Germinal center (tissue), 1 donor: ENCODE measurements at places on chromosomes 16 and 17.
A peak's percentile ranks its signal among the peaks of the same experiment; 100 is the strongest.

DNA sequence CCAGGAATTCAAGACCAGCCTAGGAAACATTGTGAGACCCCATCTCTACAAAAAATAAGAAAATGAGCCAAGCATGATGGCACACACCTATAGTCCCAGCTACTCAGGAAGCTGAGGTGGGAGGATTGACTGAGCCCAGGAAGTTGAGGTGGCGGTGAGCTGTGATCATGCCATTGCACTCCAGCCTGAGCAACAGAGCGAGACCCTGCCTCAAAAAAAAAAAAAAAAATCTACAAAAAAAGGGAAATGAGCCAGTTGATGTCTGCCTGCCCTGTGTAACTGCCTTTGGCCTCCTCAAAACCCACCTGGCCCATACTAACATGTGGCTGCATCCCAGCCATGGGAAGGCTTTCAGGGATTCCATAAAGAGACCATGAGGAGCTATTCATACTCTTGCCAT is 4.5 kb downstream of the RANBP10 start:
- DNase-seq, result peak; percentile 72

GRCh38 chr17:53570731-53571130 is 252.0 kb upstream of the KIF2B start:
- DNase-seq, result no peak

DNA sequence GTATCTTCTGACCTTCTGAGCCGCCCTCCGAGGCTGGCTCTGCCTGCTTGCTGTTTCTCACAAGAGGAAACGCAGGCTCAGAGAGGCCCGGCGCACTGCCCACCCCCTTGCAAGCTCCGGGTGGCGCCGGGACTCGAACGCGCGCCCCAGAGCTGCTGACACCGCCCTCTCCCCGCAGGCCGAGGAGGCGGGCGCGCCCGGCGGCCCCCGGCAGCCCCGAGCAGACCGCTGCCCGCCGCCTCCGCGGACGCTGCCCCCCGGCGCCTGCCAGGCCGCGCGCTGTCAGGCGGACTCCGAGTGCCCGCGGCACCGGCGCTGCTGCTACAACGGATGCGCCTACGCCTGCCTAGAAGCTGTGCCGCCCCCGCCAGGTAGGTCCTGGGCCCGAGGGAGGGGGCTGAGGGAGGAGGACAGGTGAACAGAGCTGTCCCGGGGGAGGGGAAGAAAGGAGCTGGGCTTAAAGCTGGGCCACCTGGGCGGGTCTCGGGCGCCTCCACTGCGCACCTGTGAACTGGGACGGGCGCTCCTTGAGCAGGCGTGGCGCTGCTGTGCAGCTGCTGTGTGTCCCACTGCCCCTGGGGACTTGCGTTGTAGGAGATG is 18.2 kb downstream of the WFDC1 start:
- DNase-seq, result no peak

DNA sequence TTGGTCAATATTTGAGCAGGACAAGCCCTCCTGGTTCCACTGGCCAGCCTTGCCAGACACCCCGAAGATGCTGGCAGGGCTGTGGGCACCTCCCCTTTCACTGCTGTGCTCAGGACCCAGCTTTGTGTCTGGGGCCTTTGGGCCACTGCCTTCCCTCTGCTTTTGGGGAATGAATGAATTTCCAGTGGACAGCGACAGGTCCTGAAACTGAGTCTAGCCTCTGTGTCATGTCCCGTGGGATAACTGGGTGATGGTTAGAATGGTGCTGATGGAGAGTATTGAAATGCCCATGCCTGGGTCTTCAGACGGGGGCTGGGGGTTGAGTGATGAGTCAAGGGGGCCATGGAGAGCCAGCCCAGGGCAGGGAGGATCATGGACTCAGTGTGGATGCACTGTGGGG is 135.8 kb downstream of the FOXL1 start:
- DNase-seq, result no peak

DNA sequence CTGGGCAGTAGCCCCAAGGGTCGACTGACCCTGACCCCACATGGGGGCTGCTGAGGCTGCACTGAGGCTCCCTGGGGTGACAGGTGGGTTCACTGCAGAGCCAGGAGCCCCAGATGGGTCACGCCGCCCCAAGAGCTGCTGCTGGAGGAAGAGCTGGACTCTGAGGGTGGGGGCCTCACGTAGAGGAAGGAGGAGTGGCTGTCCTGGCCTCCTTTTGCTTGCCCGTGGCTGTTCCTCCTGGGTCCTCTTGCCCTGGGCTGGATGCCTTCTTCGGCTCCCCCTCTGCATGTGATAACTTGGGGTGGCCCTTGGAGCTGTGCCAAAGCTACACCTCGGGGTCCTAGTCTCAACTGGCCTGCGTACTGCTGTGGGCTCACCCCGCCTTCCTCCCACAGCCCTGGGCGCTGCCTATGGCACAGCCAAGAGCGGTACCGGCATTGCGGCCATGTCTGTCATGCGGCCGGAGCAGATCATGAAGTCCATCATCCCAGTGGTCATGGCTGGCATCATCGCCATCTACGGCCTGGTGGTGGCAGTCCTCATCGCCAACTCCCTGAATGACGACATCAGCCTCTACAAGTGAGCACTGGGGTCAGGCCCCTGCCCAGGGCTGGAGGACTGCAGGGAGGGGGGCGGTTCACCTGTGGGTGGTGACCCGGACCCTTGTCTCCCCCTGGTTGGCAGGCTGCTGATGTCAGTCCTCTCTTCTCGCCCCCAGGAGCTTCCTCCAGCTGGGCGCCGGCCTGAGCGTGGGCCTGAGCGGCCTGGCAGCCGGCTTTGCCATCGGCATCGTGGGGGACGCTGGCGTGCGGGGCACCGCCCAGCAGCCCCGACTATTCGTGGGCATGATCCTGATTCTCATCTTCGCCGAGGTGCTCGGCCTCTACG is 1.1 kb upstream of the AMDHD2 start:
- DNase-seq, result no peak

DNA sequence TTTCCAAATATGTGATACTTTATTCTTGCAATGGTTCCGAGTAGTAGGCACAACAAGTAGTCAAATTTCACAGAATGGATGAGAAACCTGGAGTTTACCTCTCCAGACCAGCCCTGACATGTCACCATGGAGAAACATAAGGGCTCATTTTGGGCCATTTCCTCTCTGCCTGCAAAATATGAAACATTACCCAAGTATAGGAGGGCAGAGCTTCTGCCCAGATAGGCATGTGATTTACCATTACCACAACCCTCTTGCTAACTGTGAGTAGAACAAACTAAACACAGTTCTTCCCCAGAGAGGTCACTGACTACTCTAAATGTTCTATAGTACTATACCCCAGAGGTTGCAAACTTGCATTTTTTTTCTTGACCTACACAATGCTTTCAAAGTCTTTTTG is 15.7 kb upstream of the KPNB1 start:
- no peak for DNase-seq

- no peak for DNase-seq
Measured at GRCh38 chr16:64096689-64097088, 1025.2 kb downstream of the CDH11 start.

DNA sequence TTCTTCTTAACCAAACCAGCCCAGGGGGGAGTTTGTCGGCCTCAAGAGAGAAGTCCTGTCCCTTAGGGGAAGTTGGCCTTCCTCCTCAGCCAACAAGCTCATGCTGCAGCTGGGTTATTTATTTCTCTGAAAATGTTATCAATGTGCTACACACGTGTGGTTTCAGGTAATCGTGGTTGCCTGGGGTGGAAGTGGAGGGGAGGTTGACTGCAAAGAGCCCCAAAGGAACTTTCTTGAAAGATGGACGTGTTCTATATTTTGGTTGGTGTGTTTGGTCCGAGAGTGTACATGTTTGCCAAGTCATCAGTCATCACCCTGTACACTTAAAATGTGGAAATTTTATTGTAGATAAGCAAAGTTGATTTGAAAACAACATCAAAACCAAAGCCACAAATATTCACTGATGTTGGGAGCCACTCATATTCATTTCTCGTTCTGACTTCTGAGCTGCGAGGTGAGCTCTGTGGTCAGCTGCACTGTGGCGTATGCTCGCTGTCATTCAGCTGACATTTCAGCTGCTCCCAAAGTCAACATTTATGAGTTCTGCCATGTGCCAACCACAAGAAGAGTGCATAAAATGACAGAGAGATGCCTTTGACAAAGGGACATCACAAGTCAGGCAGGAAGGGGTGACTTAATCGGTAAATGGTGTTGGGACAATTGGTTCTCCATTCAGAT is 26.5 kb upstream of the ADGRG1 start:
- no peak for DNase-seq

DNA sequence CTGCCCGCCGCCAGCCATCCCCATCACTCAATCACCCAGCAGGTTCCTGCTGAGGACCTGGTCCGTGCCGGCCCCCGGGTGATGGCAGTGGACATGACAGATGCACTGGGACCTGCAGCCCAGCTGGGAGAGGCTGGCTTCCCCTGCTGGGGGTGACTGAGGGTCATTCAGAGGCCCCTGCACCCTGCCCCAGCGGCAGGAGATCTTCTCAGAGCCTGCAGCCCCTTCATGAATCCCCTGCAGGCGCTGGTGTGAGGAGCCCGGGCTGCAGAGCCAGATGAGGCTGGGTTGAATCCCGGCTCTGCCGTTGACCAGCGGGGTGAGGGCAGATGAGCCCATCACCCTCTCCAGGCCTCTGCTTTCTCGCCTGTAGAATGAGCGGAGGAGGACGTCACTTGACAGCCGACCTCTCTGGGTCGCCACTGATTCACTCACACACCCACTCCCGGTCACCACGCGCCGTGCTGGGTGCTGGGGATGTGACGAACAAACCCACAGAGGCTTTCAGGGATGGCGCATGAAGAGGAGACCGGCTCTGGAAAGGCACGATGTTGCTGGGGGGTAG is 95.2 kb upstream of the CIBAR2 start:
- DNase-seq, result no peak

DNA sequence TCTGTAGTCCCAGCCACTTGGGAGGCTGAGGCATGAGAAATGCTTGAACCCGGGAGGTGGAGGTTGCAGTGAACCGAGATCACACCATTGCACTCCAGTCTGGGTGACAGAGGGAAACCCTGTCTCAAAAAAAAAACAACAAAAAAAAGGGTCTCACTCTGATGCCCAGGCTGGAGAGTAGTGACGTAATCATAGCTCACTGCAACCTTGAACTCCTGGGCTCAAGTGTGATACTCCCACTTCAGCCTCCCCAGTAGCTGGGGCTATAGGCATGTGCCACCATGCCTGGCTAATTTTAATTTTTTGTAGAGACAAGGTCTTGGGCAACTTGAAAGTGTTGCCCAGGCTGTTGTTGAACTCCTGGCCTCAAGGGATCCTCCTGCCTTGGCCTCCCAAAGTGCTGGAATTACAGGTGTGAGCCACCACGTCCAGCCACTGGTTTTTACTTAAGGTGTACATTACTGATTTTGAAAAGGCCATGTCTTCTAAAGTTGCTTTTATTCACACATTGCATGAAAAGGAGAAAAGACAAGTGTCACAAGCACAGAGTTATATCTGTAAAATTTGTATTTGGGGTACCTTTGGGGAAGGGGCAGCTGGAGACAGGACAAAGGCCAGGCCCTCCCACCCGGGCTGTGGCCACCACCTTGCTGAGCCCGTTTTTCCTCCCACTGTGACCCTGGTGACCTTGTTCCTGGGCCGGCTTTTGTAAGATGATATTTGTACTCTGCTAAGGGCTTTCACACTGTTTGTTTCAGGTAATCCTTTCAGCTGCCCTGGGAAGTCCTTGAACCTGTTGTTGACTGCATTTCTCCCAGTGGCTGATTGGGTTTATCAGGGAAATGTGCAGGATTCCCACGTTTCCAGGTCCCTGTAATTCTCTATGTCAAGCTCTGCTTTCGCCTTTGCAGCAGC is 11.5 kb downstream of the GPT2 start:
- DNase-seq, result no peak

GRCh38 chr16:14205666-14206065 is 134.5 kb downstream of the MRTFB start:
- DNase-seq, result no peak

DNA sequence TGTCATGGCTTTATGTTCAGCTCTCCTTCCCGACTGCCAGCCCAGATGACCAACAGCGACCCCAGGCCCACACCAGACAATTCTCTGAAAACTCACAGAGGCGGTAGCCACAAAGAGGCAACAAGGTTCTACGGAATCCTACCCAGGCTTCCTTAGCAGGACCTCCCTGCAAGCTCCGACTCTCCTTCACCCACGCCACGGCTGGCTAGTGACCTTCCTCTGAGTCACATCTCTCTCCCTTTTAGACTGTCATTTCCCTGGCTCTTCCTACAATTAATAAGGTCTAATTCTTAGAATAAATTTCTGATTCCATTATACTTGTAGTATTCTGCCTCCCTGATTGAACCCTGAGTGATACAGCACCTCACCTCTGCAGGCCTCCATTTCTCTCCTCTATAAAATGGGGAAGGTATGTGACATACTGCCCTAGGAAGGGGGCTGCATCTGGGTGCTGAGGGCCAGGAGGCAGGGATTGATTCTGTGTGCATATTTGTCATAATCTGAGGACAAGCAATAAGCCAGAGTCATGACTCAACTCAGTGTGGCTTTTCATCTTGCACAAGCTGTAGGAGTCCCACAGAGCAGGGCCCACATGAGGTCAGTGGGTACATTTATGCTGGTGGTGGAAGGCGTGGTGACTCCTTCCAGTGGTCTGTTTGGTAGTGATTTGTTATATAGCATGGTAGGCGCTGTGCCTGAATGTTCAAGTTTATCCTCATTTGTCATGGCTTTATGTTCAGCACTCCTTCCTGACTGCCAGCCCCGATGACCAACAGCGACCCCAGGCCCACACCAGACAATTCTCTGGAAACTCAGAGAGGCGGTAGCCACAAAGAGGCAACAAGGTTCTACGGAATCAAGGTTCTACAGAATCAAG is 46.2 kb downstream of the SMPD3 start:
- no peak for DNase-seq

GRCh38 chr17:66088173-66088572 is 103.8 kb downstream of the CEP112 start:
- DNase-seq, result no peak

DNA sequence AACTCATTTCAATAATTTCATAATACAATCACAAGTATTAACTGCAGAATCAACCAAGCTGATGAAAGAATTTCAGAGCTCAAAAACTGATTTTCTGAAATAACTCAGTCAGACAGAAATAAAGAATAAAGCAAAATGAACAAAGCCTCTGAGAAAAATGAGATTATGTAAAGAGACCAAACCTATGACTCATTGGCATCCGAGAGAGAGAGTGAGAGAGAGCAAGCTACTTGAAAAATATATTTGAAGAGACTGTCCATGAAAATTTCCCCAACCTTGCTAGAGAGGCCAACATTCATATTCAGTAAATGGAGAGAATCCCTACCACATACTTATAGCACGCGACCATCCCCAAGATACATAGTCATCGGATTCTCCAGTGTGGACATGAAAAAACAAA is 1376.4 kb downstream of the CDH11 start:
- DNase-seq, result no peak

DNA sequence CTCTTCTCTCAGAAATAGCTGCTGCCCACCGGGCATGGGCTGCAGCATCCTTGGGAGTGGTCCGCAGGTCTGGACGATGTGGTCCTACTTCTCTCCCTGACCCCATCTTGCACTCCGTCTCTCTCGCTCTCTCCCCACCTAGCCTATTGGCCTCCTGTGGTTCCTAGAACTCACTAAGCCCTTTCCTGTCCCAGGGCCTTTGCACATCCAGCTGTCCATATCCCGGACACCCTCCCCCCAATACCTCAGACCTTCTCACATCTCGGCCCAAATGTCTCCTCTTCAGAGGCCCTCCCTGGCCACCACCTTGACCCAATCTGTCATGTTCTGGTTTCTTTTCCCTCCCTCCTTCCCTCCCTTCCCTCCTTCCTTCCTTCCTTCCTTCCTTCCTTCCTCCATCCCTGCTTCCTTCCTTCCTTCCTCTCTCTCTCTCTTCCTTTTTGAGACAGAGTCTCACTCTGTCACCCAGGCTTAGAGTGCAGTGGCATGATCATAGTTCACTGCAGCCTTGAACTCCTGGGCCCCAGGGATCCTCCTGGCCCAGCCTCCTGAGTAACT is 4.5 kb downstream of the SLC4A1 start:
- no peak for DNase-seq

- peak; percentile 61 for DNase-seq
Measured at GRCh38 chr17:60600490-60601446, 775 bp downstream of the PPM1D start.
